Left ventricle myocardium inferior (tissue), 1 donor: ENCODE measurements at places on chromosomes 4 and X. TPM values are rescaled to one million over a fixed set of nuclear protein-coding genes. Genes with fewer than 3 reads are reported as not detected.
A peak's percentile ranks its signal among the peaks of the same experiment; 100 is the strongest.

- no peak for DNase-seq
Measured at GRCh38 chr4:85760511-85760910, 285.6 kb downstream of the ARHGAP24 start.

DNA sequence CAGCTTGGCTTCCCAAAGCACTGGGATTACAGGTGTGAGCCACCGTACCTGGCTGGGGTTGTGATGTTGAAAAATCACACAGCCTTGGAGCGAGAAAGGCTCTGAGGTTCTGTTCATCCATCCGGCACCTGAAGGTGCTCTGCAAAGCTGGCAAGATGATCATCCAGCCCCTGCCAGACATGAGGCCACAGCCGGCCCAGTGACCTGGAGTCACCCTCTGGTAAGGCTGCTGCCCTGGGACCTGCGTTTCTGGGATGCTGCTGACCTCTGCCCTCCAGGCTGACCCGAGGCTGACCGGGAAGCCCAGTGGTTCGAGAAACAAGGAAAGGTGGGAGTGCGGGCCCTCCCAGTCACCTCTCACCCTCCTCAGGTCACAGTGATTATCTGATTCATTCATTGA lies 13.5 kb upstream of the WFS1 start:
- DNase-seq = no peak

- DNase-seq = peak; percentile 28
Measured at GRCh38 chr4:42673082-42673425, 16.1 kb upstream of the ATP8A1 start.

GRCh38 chrX:16123222-16123786 lies at the start of gene GRPR:
GRPR (plus strand) TSS chrX:16123565; CDS start chrX:16123954, 389 bp downstream.
- DNase-seq = peak; percentile 55

DNA sequence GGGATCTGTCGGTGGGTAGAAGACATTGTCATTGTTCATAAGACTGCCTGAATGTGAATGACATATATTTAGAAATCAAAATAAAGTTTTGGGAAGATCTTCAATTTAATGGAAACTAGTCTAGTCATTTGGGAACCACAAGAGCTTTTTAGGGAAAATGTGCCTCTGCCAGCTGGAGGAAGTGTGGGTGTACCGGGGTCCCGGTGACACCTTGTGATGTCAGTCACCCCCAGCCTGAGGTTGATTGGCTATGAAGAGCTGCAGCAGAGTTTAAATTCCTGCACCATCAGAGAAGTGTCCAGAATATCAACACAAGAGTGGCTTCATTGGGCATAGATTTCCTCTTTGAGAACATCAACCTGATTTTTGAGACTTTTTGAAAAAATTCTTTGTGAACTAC lies at the start of gene DMP1:
Gene DMP1 (plus strand): TSS at position 301 of the 400 bp plus-strand sequence. CDS start 6,213 bp downstream, outside the sequence.
- DNase-seq = no peak

DNA sequence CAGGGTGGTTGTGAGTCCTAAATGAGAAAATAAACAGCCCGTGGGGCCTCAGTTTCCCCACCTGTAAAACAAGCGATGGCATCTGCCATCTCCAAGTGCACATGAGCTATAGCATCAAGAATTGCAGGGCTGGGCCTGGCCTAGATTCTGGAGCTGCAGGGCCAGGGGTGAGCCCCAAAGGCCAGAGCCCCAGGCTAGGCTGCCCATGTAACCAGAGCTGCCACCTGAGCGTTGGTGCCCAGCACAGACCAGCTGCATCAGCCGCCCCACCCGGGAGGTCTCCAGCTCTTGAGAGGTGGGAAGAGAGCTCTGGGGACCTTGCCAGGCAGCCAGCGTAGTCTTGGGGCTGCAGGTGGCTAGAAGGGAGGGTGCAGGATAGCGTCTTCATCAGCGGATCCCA lies 27.0 kb upstream of the GPR78 start:
- no peak for DNase-seq

- no peak for DNase-seq
Measured at GRCh38 chr4:104818579-104818978, 323.9 kb upstream of the CXXC4 start.

- no peak for DNase-seq
Measured at GRCh38 chr4:184795214-184795844, 30.4 kb downstream of the ACSL1 start.

DNA sequence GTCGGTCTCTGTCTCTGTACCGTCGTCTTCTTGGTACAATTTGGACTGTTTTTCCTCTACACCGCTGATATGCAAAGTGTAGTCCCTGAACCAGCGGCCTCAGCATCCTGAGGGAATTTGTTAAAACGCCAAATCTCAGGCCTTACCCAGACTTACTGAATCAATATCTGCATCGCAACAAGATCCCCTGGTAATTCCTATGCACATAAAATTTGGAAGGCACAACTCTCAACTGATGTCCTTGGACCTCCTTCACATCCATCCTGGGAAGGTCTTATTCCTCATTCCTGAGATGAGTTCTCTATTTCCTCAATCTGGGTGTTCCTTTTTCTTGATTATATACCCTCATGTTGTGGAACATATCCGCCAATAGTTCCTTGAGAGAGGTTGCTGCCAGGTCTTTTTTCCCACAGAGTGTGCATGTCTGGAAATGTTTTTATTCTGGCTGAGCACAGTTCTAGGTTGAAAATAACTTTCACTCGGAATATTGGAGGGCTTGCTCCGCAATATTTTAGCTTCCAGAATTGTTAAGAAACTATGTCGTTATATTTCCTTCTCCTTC lies 738 bp upstream of the HPF1 start:
- DNase-seq = no peak

DNA sequence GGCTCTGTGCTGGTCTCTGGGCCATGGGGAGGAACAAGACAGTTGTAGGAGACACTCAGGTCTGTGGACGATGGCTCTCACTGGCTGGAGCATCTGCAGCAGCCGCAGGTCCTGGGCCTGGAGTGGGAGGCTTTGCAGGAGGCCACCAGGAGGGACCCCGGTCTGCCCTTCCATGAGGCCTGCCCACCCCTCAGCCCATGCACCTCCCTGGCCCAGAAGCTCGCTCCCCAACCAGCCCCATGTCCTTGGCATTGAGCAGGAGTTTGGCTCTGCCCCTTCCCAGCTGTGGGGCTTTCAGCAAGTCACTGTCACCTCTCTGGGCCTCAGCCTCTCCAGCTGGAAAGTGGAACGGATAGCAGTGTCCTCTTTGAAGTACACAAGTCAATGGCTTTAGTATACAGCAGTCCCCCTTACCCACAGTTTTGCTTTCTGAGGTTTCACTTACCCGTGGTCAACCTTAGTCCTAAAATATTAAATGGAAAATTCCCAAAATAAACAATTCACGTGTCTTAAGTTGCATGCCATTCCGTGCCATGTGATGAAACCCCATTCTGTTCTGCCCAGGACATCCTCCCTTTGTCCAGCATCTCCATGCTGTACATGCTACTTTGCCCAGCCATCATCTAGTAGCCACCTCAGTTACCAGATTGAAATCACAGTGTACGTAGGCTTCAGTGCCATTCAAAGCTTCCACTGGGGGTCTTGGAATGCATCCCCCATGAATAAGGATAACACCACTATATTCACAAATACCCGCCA lies 104.0 kb downstream of the CPZ start:
- no peak for DNase-seq

DNA sequence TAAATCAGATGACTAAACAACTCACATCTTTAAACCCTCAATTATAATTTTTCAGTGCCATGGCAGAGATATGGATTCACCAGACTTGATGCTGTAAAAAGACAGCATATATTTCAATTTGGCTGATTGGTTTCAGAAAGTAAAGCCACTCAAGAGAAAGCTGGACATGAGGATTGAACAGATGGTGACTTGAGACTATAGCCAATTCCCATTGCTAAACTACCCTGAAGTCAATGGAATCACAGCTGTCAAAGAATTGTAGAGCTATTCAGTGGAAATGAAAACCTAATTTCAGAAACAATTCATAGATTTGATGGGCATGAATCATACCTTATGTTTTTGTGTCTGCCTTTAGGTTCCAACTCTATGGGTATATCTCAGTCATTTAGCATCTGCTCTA lies 510.6 kb upstream of the BOD1L1 start:
- DNase-seq = no peak

DNA sequence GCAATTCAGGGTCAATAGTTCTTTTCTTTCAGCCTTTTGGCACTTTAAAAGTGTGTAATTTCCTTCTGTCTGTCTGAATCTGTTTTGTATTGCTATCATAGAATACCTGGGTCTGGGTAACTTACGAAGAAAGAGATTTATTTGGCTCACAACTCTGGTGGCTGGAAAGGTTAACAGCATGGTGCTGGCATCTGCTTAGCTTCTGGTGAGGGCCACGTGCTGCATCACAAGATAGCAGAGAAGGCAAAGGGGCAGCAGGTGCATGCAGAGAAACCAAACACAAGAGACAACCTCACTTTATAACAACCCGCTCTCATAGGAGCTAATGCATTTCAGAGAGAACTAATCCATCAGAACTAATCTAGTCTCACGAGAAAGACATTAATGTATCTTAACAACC lies 18.8 kb downstream of the RGN start:
- DNase-seq = no peak

- no peak for DNase-seq
Measured at GRCh38 chr4:92303621-92304027, at the start of gene GRID2. GRID2 (plus strand) TSS chr4:92303966.

DNA sequence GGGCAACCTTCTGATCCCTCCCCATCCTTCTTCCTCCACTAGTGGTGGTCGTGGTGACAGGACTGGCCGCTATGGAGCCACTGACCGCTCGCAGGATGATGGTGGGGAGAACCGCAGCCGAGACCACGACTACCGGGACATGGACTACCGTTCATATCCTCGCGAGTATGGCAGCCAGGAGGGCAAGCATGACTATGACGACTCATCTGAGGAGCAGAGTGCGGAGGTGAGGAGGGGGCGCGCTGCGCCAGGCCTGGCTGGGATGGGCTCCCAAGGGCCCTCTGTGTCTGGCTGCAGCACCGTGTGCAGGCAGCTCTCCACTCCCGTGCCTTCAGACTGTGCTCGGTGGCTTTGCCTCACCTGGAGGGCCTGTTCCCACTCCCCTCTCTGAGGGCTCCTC lies 24.3 kb downstream of the RBM10 start:
- no peak for DNase-seq

DNA sequence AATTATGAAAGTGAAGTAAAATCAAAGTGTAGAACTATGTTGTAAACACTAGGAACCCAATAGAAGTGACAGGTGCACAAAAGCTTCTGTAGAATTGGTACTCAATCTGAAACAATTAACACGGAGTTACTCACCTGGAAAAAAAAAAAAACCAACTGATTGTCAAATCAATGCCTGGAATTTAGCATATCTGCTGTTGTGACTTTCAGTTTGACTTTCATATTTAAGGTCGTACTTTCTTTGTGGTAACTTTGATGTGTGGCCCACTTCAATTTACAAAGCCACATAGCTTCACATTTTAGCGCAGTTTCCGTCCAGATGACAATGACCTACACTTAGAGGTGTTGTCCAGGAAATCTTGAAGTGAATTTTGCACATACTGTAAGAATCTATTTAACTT lies 1124.9 kb downstream of the STIM2 start:
- DNase-seq = no peak

- no peak for DNase-seq
Measured at GRCh38 chr4:7922466-7922865, 17.2 kb downstream of the AFAP1 start.

- no peak for DNase-seq
Measured at GRCh38 chr4:121255986-121256750, 92.0 kb upstream of the TNIP3 start.

- DNase-seq = no peak
Measured at GRCh38 chr4:108890484-108890881, 127.6 kb upstream of the ETNPPL start.

DNA sequence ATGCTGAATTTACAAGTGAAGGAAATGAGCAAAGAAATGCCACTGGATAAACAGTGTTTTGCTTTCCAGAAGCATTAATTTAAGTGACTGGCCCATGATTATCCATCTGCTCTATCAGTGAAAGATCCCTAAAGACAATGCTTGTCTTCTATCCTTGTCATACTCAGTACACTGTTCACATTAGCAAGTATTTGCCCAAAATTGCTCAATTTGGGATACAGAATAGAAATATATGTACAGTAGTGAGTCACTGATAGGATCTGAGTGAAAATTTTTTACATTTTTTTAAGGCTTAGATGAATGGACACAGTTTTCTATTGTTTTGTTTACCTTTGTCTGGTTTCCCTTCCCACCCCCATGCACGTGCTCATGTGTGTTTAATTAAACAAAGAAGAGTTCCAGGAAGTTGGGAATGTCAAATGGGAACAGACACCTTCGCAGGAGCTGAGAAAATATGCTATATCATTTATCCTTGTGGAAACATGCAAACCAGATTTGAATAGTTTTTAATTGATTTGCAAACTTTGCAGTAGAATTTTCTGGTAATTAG lies 656.3 kb downstream of the RPA4 start:
- no peak for DNase-seq

- DNase-seq = no peak
Measured at GRCh38 chr4:70687392-70687791, 940 bp upstream of the UTP3 start.

- DNase-seq = no peak
Measured at GRCh38 chr4:153238135-153238919, 34.1 kb downstream of the TRIM2 start.

DNA sequence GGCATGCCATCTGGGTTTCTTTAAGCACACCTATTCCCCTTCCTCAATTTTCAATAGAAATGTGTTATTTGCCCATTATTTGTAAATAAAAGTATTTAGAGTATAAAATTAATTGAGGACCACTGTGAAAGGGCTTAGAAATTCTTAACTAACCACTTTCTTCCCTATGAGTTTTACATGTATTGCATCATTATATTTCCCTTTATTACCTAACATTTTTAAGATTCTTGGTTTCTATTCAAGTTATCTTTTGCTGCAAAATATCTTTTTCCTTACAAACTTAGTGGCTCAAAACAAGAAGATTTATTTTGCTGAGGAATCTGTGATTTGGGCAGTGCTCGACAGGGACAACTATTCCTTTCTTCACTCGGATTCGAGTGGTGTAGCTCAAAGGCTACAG lies 40.5 kb downstream of the GRID2 start:
- DNase-seq = no peak

- no peak for DNase-seq
Measured at GRCh38 chr4:160142579-160142978, 1039.7 kb downstream of the RAPGEF2 start.

GRCh38 chrX:13360146-13360545 lies 40.3 kb upstream of the ATXN3L start:
- DNase-seq = peak; percentile 31

DNA sequence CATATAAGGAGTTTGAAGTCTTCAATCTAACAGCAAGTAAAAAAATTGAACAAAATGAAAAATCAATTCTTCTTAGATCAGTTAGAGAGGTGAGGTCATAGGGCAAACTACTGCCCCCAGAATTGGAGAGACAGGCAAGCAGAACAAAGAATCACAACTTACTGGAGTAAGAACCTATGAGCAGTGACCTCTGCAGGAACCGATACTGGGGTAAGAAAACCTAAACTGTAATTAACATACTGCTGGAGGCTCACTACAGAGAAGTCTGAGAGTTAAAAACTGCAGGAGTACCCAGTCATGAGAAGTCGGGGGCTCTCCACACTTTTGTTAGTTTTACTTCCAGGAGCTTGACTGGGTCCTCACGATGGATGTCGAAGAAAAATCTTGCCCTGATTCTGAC lies 16.0 kb downstream of the CLDN22 start:
- DNase-seq = no peak

PRDM5 gene
- 12.2 TPM for total RNA-seq

FGFRL1 gene
- 22.4 TPM for total RNA-seq

PAGE2 gene
- total RNA-seq = not detected

PRR27 gene
- total RNA-seq = not detected

PLP1 gene
- 7.0 TPM for total RNA-seq

CHRDL1 gene
- 3.7 TPM for total RNA-seq

DUSP21 gene
- not detected for total RNA-seq

PIGA gene
- total RNA-seq = 3.8 TPM

PNMA6A gene
- 1.4 TPM for total RNA-seq

BRS3 gene
- not detected for total RNA-seq
